ENCODE measurements at places on chromosomes 7 and 10.

- DNase-seq = no peak
Observed at GRCh38 chr7:155802906-155803417, 9.3 kb downstream of the SHH start.

DNA sequence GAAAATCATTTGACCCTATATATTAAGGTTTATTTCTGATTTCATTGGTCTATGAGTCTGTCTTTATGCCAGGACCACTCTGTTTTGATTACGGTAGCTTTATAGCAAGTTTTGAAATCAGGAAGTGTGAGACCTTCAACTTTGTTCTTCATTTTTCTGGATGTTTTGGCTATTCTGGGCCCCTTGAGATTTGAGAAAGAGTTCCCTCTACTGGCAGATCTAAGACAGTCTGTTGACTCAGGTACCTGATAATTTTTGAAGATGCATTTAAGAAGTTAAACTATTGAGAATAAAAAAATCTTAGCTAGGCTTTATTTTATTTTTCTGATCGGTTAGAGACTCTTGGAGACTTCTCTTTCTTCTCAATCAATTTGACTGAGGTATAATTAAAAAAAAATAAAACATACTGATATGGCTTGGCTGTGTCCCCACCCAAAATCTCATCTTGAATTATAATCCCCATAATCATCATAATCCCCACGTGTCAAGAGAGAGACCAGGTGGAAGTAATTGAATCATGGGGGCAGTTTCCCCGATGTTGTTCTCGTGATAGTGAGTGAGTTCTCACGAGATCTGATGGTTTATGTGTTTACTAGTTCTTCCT is 209.2 kb downstream of the SNX10 start:
- DNase-seq = no peak

DNA sequence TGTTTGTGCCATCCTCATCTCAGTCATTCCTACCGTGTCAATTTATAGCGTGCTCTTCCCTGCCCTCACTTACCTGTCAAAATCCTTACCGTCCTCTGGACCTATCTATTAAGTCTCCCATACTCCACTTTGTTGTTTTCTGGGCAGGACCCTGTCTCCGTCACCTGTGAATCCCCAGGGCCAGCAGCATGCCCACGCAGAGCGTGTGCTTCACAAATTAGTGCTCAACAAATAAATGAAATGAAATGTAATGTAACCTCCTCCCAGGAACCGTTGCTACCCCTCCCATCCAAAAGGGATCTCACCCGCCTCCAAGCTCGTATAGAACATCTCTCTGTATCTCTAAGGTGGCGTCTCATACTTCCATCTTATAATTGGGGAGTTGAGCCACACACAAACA is 589.9 kb upstream of the MGMT start:
- DNase-seq = no peak

GRCh38 chr10:100265821-100266485 is 1.5 kb downstream of the CWF19L1 start:
- DNase-seq = no peak

- no peak for DNase-seq
Observed at GRCh38 chr7:128693373-128694015, 21.4 kb downstream of the GARIN1A start.

- DNase-seq = no peak
Observed at GRCh38 chr7:56062382-56062781, 1.7 kb upstream of the SUMF2 start.

DNA sequence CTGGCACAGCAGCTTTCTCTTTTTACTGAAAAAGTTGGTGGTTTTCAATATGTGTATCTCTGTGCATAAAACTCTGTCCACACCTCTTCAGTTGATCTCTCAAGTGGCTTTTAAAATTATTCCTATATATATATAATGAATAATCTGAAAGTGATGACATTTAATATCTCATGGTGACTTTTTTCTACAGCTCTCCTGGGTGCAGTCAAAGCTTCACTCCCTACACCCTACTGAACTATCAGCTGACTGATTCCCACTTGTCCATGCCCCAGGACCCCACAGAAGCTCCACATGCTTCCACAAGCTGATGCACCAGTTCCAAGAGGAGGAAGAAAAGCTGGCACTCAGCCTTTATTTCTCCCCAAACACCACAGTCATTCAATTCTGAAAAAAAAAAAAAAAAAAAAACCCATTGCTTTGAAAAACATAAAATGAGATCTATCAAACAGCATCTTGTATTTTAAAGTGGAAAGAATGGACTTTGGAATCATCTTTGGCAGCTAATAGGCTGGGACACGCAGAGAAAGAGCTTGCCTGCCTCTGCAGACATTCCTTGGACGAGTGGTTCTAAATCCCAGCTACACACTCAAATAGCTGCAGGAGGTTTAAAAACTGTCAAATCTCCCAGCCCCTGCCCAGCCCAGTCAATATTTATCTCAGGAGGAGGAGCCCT is 75.3 kb upstream of the GDF10 start:
- no peak for DNase-seq

DNA sequence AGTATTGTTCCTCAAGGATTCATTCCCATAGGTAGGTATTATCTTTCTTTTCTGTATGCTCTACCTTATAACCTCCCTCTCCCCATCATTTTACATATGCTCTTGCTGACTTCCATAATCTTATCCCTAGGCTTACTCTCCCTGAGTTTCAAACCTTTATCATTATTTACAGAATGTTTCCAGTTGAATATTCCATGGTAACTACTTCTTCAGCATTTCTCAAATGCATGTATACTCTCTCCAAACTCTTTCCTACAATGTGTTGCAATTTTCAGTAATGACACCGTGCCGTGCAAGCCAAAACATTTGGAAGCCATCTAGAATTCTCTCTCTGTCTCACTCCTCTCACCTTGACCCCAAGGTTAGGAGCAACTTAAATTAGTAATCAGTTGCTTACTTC is 548.5 kb downstream of the MAGI2 start:
- DNase-seq = no peak

- no peak for DNase-seq
Observed at GRCh38 chr10:101986624-101986971, 69.4 kb downstream of the ARMH3 start.

GRCh38 chr10:29415876-29416275 is 127.0 kb downstream of the LYZL1 start:
- no peak for DNase-seq

GRCh38 chr7:69763513-69763912 is 165.2 kb downstream of the AUTS2 start:
- no peak for DNase-seq

GRCh38 chr7:68789597-68789996 is 808.7 kb upstream of the AUTS2 start:
- DNase-seq = no peak

DNA sequence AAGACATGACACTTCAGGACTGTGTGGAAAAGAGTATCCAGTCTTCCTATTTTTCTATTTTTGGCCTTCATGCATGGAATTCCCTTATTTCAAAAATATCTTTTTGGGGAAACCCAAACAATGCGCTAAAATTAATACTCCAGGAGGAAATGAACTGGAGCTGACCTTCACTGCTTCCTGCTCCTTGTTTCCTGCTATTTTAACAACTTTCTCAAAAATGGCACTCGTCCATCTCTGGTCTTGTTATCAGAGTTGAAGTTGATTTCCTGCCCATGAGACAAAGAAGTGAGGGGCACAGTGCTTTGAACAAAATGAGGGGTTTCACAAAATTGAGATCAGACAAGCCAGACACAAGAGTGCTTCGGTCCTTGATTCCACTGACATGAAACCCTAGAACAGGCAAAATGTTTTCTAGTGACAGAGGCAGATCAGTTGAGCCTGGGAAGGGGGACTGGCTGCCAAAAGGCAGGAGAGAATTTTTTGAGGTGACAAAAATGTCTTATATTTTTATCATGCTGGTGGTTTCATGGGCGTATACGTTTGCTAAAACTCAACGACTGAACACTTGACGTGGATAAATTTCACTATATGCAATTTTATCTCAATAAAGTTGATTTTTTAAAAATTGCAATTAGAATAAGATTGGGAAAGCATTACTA is 193.2 kb downstream of the CREB5 start:
- no peak for DNase-seq

DNA sequence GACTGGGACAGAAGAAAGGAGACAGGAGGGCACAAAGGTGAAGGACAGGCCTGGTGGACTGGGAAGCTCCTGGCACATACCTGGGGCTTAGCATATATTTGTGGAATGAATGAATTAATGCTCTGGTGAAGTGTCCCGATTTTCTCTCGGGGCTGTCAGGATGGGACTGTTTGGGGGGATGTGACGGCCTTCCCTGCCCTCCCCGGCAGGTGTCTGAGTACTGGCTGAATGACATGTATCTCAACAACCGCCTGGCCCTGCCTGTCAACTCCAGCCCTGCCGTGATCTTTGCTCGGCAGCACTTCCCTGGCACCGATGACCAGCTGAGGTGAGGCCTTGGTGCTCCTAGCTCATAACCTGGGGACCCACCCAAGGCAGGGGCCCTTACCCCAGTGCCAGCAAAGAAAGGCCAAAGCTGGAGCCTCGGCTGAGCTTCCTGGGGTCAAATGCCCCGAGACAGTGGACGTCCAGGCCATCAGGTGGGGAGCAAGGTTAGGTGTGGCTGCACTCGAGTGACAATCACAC is 6.5 kb downstream of the CHAT start:
- no peak for DNase-seq

GRCh38 chr10:77564731-77565589 is 72.6 kb downstream of the KCNMA1 start:
- no peak for DNase-seq

DNA sequence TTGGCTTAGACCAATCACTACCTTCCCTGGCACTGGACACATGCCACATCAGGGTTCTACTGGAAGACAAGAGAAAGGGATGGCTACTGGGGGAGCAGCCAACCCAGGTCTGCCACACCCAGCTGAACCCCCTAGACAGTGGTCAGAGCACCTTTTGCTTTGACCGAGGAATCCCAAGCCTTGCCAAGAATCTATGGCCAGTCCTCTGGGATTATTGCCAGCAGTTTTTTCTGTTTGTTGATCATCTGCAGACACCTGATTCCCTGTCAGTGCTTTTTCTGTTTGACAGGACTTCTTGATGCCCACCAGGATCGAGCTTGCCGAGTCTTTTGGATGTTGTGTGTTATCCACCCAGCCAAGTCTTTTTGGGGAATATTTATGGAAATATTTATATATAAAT is 476.2 kb upstream of the GALNT17 start:
- no peak for DNase-seq

DNA sequence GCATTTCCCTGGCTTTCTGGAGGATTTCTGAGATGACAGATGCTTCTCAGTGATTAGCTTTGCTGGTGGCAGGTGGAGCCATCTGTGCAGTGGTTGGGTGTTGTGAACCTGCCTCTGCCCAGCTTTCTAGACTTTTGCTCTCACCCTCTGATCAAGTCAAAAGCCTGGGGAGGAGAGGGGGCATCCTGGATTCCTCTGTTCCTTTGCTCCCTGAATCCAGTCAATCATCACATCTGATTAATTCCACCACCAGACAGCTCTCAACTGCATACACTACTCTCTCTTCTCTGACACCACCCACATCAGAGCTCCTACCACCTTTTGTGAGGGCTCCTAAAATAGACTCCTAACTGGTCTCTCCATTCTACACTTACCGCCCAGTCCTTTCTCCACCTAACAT is 283.5 kb downstream of the WDR11 start:
- DNase-seq = no peak

- DNase-seq = peak; percentile 78
Observed at GRCh38 chr10:31101123-31101522, 69.5 kb upstream of the ZNF438 start.

DNA sequence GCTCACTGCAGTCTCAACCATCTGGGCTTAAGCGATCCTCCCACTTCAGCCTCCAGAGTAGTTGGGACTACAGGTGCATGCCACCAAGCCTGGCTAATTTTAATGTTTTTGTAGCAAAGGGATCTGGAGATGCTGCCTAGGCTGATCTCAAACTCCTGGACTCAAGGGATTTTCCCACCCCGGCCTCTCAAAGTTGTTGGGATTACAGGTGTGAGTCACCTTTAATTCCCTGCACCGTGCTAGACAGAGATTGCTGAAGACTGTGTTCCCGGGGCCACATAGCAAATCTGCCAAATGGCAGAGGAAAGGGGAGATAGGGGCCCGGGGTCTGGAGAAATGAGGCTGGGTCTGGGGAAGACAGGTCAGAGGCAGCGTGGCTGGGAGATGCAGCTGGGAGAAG is 20.6 kb upstream of the PSMG3 start:
- DNase-seq = no peak

- DNase-seq = no peak
Observed at GRCh38 chr10:102484021-102484420, 18.5 kb downstream of the ACTR1A start.

Measured in activated T-cell treated with anti-CD3 and anti-CD28 coated beads, Interleukin-2, amount 50 U/mL, for 48 hours (primary cell).